ENCODE measurements at places on chromosomes 7 and 10.

- DNase-seq, result no peak
These were observed 84.2 kb downstream of the CDK6 start for GRCh38 chr7:92751902-92752901.

DNA sequence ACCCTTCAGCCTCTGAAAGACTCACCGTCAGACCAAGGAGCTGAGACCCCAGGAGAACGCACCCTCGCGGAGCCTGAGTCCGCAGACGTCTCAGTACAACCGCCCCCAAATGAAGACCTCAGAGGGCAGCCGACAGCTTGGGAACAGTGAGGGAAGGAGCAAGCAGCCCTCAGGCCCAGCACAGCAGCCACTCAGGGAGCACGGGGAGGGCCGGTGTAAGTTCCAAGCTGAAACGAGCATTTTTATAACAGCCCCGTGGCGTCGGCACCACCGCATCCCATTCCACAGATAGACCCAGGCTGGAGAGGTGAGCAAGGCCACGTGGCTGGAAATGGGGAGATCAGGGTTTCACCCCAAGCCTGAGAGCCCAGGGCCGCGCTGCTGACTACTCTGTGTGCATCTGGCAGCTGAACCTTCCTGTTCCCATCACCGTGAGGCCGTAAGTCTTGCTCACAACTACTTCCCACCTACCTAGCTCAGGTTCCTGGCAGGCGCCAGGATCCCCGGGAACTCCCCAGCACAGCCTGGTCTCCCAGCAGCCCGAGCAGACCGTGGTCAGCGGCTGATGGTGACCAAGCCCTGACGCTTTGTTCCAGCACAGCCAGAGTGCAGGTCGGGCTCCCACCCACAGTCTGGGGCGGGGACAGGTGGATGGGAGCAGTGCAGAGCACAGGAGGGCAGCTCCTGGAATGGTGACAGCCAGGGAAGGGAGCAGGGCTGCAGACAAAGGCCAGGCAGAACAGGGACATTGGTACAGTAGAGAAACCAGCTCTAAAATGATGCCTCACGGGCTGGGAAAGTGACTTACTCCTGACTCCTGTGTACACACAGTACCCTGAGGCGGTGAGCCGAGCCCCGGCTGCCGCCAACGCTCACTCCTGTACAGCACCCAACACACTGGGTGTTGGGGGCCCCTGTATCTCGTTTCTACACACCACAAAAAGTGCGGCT is 6.1 kb upstream of the NOM1 start:
- no peak for DNase-seq

DNA sequence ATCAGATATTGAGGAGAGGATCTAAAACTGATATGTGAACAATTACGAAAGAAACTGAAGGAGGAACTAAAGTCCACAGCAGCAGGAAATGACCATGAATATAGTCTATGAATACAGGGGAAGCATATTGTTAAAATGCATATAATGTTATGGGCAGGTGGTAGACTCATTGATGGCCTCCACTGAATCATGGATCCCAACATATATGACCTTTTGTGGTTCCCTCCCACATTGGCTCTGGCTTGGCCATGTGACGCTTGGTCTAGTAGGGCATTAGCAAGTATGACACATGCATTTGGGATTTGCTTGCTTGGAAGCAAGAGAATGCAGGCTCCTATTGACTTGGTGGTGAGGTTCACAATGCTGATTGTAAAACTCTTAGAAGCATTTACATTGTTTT is 55.2 kb upstream of the RAB18 start:
- no peak for DNase-seq

DNA sequence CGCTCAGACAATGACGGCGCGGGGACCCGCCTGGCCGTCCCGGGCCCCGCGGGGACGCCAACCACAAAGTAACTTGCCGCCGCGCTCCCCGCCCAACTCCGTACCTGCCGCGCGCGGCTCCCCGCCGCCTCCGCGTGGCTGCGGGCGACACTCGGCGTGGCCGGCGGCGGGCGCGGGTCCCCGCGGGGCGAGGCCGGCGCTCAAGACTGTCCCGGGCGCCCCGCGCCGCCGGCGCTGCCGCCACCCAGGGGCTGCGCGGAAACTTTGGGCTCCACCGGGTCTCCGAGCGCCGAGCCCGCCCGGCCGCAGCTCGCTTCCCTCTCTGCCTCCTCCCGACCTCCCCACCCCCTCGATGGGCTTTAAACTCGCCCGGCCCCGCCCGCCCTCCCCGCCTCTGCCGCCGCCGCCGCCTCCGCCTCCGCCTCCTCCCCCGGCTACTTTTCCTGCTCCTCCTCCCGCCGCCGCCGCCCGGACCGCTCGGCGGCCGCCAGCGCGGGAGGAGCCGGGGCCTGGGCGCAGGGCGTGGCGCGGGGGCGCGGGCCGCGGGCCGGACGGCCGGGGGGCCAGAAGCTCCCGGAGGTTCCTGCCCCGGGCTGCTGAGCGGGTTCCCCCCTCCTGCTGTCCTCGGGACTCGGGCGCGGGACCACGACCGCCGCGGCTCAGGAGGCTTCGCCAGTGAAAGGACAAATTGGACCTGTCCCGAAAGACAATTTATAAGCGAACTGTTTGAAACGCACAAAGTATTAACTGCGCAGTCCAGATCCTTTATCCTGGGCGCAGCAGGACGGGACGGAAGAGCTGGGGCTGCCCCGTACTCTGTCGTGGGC is 10.6 kb upstream of the GRB10 start:
- no peak for DNase-seq

- peak; percentile 24 for DNase-seq
These were observed 129.3 kb downstream of the PKD1L1 start for GRCh38 chr7:47818796-47819606.

DNA sequence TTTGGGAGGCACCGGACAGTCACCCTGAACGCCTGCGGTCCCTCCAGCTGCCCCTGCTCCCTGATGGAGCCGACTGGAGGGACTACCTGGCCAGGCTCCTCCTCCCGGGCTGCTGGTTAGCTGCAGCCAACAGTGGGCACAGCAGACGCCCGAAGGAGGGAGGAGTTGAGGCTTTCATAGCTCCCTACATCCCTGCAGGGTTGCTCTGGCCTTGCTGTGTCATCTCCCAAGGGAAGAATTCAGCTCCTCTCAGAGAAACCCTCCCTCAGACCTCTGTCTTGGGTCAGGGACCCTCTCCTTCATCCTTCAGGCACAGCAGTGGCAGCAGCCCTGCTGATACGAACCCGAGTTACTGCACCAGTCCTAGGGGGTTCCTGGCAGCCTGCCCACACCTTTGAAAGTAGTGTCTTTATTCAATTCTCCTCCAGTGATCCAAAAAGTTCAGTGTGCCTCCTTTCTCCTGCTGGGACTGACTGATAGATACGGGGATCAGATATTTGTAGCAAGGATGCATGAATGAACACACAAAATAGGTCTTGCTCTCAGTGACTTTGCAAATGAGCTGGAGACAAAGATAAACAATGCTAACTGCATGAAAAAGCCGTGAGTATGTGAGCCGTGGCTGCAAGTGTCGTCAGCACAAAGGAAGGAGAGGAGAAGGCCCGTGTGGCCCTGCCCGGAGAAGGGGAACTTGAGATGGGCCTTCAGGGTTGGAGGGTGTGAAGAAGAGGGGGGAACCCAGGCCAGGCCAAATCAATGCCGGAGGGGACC is 136.6 kb downstream of the PRKAG2 start:
- DNase-seq, result no peak

DNA sequence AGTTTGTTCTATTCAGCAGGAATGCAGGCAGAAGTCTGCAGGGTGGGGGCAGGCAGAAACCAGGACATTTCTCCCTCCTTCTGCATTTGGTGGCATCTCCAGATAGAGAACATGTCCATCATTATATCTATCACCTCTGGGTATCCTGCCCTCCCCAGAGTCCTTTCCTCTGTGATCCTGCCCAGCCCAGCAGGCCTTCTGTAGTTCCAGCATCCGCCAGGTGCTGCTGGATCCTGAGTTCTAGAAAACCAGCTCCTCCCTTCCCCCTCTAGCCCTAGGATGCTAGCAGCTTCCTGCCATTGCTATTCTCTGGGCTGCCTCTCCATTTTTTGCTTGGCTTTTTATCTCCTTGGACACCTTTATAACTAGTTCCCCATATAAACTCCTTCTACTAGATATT is 180.3 kb downstream of the KCNMA1 start:
- no peak for DNase-seq

- DNase-seq, result no peak
These were observed 93.6 kb upstream of the CUX1 start for GRCh38 chr7:101723835-101724234.

- DNase-seq, result no peak
These were observed 67.3 kb downstream of the GLCCI1 start for GRCh38 chr7:8035647-8036518.

DNA sequence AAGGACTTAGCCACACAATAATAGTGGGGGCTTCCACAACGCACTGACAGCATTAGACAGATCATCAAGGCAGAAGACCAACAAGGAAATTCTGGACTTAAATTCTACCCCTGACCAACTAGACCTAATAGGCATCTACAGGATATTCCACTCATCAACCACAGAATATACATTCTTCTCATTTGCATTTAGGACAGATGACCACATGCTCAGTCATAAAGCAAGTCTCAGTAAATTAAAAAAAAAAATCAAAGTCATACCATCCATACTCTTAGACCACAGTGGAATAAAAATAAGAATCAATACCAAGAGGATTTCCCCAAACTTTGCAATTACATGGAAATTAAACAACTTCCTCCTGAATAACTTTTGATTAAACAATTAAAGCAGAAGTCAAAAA is 155.9 kb downstream of the CDK14 start:
- DNase-seq, result no peak

DNA sequence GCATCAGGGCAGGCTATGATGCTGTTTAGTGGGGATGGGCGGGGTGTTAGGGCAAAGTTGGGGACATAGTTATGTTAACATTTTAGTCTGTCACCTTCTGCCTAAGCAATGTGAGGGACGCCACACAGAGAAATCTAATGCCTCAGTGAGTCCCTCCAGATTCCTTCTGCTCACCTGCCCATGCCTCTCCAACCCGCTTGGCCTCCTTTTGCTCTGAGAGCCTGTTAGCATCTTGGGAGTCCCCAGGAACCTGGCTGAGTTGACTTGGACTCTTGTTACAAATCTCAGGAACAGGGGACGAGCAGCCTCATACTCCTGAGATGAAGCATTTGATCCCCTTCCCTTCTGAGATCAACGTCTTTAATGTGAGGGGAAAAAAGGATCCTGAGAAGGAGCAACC is 336.8 kb downstream of the CCSER2 start:
- no peak for DNase-seq

DNA sequence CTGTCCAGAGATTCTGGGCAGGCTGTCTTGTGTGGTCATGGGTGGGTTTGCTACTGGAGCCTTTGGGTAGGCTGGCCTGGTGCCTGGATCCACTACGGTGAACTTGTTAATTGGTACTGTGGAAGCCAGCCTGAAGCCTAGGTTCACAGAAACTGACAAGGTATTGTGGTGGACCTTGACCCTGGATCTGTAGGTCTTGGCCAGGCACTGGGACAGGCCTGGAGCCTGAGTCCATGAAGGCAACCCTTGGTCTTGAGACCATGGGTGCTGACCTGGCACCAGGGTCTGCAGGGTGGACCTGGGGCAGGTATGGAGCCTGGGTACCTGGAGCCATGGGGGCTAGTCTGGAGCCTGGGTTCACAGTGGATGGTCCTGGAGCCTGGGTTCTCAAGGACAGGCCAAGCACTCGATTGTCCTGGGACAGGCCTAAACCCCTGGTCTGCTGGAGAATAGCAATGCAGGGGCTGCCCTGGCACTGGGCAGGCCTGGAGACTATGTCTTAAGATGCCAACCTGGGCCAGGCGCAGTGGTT is 85.8 kb downstream of the CCDC3 start:
- no peak for DNase-seq

- no peak for DNase-seq
These were observed 15.5 kb downstream of the SVIL start for GRCh38 chr10:29619241-29619669.

GRCh38 chr7:128904381-128905197 is 5.9 kb downstream of the KCP start:
- no peak for DNase-seq

GRCh38 chr7:73701357-73701995 is 18.0 kb downstream of the STX1A start:
- no peak for DNase-seq

- DNase-seq, result no peak
These were observed 234.0 kb upstream of the CXCL12 start for GRCh38 chr10:44618910-44619309.

GRCh38 chr10:120342115-120342714 is 114.8 kb upstream of the PLPP4 start:
- no peak for DNase-seq

DNA sequence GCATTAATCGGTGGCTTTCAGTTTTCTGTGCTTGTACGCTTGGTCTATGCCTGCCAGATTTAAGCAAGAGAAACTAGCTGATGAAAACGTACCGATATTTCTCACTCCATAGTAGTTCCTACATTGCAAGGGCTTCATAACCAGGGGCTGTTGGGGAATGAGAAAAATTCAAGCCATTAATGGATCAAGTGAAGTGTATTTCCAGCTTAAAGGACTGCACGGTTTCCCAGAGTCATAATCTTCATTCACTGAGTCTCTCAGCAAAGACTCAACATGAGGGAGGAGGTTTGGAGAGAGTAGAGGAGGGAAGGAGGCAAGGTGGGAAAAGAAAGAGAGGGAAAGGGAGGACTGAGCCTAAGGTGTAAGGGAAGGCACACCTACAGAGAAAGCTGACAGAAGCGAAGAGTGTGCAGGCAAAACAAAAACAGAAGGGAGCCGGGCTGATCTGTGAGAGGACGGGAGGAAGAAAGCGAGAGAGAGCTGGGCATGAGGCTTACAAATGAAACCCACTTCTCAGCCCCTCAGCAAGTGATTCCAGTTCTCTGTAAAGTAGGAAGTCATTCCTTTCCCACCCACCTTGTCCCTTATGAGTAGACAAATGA is 625 bp downstream of the GIMAP2 start:
- no peak for DNase-seq

- no peak for DNase-seq
These were observed 1.5 kb upstream of the JAKMIP3 start for GRCh38 chr10:132064082-132064755.

GRCh38 chr10:70135046-70135445 is 2.4 kb upstream of the AIFM2 start:
- DNase-seq, result no peak

GRCh38 chr7:119090851-119091250 is 866.3 kb downstream of the ANKRD7 start:
- DNase-seq, result no peak

DNA sequence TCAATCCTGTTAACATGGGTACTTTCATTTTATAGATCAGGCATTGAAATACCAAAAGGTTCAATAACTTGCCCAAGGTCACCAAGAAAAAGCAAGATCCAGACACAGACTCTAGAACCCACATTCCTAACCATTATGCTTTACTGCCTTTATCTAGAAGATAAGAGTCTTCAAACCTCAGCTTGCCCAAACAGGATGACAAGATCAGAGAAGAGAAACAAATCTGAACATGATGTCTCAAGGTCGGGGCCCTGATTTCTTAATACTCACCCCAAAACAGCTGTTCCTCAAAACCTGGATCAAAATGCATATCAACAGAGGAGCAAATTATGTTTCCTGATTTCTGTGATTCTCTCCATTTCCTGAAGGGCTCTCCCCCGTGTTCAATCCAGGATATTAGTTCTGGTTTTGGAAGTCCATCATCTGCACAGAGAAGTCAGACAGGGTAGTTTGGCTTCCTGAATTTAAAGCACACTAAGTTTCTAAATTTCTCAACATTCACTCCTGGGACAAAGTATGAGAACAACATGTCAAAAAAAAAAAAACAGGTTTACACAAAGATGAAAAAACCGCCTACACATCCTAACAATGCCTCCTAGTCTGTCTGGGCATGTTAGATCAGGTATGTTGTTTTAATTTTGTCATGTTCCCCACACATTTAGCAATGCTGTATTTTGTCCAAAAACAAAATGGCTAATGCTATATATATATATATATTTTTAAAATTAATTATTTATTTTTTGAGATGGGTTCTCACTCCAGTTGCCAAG is 16.2 kb downstream of the ZNF786 start:
- no peak for DNase-seq

All from activated T-cell treated with anti-CD3 and anti-CD28 coated beads for 24 hours (primary cell).